Caco-2 (cell line): ENCODE measurements at places on chromosomes 12 and 14. TPM values are rescaled to one million over a fixed set of nuclear protein-coding genes. Genes with fewer than 3 reads are reported as not detected.

TSHR gene
- total RNA-seq: not detected in 2 replicates

DNA sequence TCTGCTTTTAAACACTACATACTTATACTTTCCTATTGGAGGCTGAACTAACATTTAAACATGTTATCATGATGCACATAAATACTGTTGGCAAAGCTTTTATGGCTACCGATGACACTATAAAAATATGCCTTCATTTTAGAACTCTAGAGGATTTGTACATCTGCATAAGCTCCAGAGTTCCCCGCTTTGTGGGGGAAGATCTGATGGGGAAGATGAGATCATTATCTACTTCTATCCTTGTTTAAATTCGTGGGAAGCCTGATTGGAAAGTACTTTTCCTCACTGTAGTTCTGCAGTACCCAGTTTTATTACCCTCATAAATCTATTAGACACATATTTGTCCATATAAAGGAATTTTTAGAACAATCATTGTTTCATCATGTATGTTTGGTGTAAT, 299.6 kb upstream of the ATP2B1 start:
- no peak overlapping the region for H3K27ac ChIP-seq
- no peaks in the 10 kb centered on the region for H3K4me1 ChIP-seq
- no peaks in the 10 kb centered on the region for H3K27me3 ChIP-seq
- H3K4me3 ChIP-seq: no peak overlapping the region

GRCh38 chr12:89187507-89187906, 164.8 kb downstream of the DUSP6 start:
- no peak overlapping the region for H3K27ac ChIP-seq
- no peak for DNase-seq
- no peaks in the 10 kb centered on the region for H3K27me3 ChIP-seq
- no peak overlapping the region for H3K4me3 ChIP-seq

DNA sequence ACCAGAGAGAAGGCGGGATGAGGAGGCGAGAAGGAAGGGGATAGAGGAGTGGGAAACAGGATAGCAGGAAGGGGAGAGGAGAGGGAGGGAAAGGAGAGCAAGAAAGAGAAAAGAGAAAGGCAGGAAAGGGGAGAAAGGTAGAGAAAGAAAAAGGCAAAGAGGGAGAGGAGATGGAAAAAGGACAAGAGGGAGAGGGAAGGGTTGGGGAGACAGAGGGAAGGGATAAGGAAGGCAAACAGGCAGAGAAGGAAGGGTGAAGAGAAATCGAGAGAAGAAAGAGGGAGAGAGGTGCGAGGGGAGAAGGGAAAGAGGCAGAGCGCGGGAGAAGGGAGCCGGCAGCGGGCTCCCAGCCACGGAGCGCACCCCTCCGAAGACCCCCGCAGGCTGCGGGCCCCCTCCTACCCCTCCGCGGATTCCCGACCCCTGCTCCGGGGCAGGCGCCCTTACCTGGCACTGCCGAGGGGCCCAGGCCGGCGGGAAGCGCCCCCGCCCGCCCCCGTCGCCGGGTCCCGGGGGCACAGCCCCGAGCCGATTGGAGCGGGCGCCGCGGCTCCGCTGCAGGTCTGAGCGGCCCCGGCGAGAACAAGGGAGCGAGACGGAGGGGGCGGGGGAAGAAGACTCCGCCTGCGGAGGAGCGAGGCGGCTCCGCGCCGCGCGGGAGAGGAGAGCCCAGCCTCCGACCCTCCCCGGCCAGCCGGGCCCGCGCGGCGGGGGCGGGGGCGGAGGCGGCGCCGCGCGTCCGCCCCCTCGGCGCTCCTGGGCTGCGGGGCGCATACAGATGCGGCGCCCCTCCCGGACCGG, at the start of gene CDH24:
Gene CDH24, minus strand, starts transcription at position 565 of the 801 bp plus-strand sequence. CDS start 1,787 bp downstream, outside the sequence.
- H3K36me3 ChIP-seq: peaks cover 3% of the 10 kb centered on the region; the same call in 1 of the 2 replicates
- H3K4me3 ChIP-seq: peak within 1 kb of the TSS; percentile 56
- peak; percentile 86 for DNase-seq

DNA sequence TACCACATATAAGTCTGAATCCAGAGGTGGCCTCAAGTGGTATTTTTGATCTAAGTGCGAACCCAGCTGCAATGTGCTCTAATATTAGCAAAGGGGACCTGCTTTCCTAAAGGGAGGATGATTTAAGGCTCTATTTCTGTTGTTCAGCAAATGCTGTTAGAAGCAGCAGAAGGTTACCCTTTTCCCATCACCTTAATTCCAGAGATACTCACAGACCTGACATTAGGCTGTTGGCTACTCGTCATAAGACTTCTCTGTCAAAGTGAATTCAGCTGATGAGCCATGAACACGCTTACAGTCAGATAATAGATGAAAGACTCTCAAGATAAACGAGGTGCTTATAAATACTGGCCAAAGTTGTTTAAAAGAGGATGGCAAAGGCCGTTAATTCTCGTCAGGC, 308.7 kb upstream of the DDHD1 start:
- H3K4me1 ChIP-seq: peaks cover 59% of the 10 kb centered on the region
- H3K36me3 ChIP-seq: no peaks in the 10 kb centered on the region
- H3K27ac ChIP-seq: peak overlapping the region; percentile 65
- H3K4me3 ChIP-seq: no peak overlapping the region
- no peak for DNase-seq

DNA sequence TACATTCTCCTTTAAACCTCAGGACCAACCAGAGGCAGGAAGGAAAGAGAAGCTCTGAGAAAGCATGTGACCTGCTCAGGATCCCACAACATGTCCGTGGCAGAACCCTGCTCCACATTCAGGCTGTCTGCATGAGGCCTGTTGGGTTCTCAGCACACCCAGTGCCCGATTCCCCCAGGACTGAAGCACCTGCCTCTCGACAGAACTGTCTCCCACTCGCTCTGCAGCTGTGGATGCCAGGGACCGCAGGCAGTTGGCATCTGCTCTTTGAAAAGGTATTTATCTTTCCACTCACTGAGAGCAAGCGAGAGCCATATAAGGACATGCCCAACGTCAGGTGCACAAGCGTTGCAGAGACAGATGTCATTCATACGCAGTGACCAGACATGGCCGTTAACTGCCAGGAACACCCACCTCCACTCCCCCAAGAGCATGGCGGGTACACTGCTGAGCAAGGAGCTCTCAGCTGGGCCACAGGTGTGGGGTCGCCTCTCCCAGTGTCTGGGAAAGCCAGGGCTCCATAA, 18.9 kb downstream of the PITPNM2 start:
- no peaks in the 10 kb centered on the region for H3K36me3 ChIP-seq
- peaks cover 6% of the 10 kb centered on the region for H3K4me1 ChIP-seq
- H3K27ac ChIP-seq: no peak overlapping the region
- no peak overlapping the region for H3K4me3 ChIP-seq
